Lower lobe of right lung (tissue), 2 donors: ENCODE measurements at places on chromosomes 1 and 21. TPM values are rescaled to one million over a fixed set of nuclear protein-coding genes. Genes with fewer than 3 reads are reported as not detected.

The LHX8 gene
- not detected for total RNA-seq

- no peaks in the 10 kb centered on the region for H3K36me3 ChIP-seq
- H3K27me3 ChIP-seq, result no peaks in the 10 kb centered on the region
- H3K4me3 ChIP-seq, result no peak overlapping the region
- DNase-seq, result no peak
- no peak overlapping the region for H3K27ac ChIP-seq
- no peaks in the 10 kb centered on the region for H3K4me1 ChIP-seq
Measured at GRCh38 chr1:199295107-199295506, 656.3 kb downstream of the PTPRC start.

- H3K4me1 ChIP-seq, result peaks cover 97% of the 10 kb centered on the region
- H3K27me3 ChIP-seq, result no peaks in the 10 kb centered on the region
- no peak for DNase-seq
- no peak overlapping the region for H3K4me3 ChIP-seq
Measured at GRCh38 chr1:26717017-26717491, 21.2 kb downstream of the ARID1A start.

- H3K27me3 ChIP-seq, result no peaks in the 10 kb centered on the region
- H3K36me3 ChIP-seq, result no peaks in the 10 kb centered on the region
- no peaks in the 10 kb centered on the region for H3K4me1 ChIP-seq
- H3K4me3 ChIP-seq, result no peak overlapping the region
- no peak for DNase-seq
Measured at GRCh38 chr1:88060750-88061491, 623.2 kb upstream of the PKN2 start.

DNA sequence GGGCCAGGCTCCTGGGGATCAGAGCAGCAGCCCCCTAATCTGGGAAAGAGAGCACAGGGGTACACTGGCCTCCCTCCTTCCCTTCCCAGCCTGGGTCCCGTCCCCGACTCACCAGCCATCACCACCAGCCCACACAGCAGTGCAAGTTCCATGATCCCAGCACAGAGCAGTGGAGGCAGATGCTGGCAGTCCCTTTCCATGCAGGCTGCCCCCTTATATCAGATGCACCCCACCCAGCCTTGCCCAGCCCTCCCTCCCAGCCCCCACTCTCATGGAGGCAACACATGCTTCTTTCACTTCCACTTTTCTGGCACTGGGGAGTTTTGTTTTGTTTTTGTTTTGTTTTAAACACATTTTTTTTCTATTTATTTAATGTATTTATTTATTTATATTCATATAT, at the start of gene PLA2G2D:
PLA2G2D (minus strand) TSS at position 190 of the 400 bp plus-strand sequence; CDS start at position 152, 38 bp downstream.
- no peaks in the 10 kb centered on the region for H3K36me3 ChIP-seq
- H3K4me1 ChIP-seq, result peaks cover 4% of the 10 kb centered on the region
- H3K27ac ChIP-seq, result no peak within 1 kb of the TSS
- H3K4me3 ChIP-seq, result no peak within 1 kb of the TSS

GRCh38 chr1:13757693-13758092, 57.7 kb downstream of the PRDM2 start:
- peak overlapping the region; percentile 0 for H3K27ac ChIP-seq
- no peaks in the 10 kb centered on the region for H3K27me3 ChIP-seq
- H3K36me3 ChIP-seq, result peaks cover 4% of the 10 kb centered on the region
- H3K4me3 ChIP-seq, result no peak overlapping the region
- H3K4me1 ChIP-seq, result peaks cover 88% of the 10 kb centered on the region

- peaks cover 12% of the 10 kb centered on the region for H3K36me3 ChIP-seq
- H3K4me3 ChIP-seq, result no peak overlapping the region
- no peaks in the 10 kb centered on the region for H3K27me3 ChIP-seq
- peaks cover 16% of the 10 kb centered on the region for H3K4me1 ChIP-seq
- H3K27ac ChIP-seq, result peak overlapping the region; percentile 72
- no peak for DNase-seq
Measured at GRCh38 chr1:150604226-150604588, 24.8 kb upstream of the MCL1 start.
